Osteoblast (primary cell): ENCODE measurements at places on chromosomes 2 and 18. TPM values are rescaled to one million over a fixed set of nuclear protein-coding genes. Genes with fewer than 3 reads are reported as not detected.

- H3K27ac ChIP-seq, result no peak overlapping the region
- DNase-seq, result no peak
- no peak overlapping the region for H3K4me3 ChIP-seq
These were observed 211.6 kb downstream of the EN1 start for GRCh38 chr2:118635891-118636290.

DNA sequence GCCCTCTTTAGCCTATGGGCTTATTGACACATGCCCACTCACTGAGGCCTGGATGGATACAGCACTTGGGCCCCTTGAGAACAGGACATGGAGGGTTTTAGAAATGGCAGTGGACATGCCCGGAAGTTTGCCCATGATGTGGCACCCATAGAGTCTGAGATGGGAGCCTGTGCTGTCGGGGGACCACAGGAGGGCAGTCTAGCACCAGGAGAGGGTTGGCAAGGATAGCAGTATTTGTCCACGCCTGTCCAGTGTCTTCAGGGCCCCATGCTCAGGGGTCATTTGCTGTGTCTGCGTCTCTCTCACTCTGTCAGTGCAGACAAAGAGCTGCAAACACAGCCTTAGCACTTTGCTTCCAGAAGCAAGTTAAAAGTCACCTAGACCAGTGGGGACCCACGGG lies 48.7 kb downstream of the IL1RL2 start:
- H3K4me1 ChIP-seq, result peaks cover 16% of the 10 kb centered on the region
- no peaks in the 10 kb centered on the region for H3K27me3 ChIP-seq
- DNase-seq, result no peak
- no peak overlapping the region for H3K27ac ChIP-seq
- no peaks in the 10 kb centered on the region for H3K36me3 ChIP-seq

CNTNAP5 gene
- not detected in 2 replicates for total RNA-seq

DNA sequence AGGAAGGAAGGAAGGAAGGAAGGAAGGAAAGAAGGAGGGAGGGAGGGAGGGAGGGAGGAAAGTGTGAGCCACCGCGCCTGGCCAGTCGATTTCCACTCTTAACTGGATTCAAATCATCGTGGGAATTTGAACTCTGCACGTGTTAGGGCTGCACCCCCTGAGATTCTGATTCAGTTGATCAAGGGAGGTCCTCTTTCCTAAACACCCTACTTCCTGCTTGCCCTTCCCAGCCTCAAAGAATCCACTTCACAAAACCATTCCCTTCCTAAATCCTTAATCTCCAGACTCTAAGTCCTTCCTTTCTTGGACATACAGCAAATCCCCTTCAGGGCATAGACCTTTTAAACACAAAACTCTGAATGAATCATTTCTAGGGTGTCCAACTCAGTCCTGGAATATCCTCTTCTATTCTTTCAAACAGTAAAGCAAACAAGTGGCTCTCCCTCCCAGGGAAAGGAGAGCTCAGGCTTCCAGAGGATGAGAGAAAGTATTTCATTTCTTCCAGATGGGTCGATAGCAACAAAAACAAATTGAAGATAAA lies 68.2 kb upstream of the MBOAT2 start:
- no peak for DNase-seq
- no peaks in the 10 kb centered on the region for H3K4me1 ChIP-seq
- no peak overlapping the region for H3K27ac ChIP-seq
- H3K4me3 ChIP-seq, result no peak overlapping the region
- no peaks in the 10 kb centered on the region for H3K36me3 ChIP-seq
- H3K27me3 ChIP-seq, result no peaks in the 10 kb centered on the region

LIPG gene
- total RNA-seq, result 2.2 and 3.5 TPM in 2 replicates

PARD6G gene
- total RNA-seq, result 2.2 and 4.4 TPM in 2 replicates

DNA sequence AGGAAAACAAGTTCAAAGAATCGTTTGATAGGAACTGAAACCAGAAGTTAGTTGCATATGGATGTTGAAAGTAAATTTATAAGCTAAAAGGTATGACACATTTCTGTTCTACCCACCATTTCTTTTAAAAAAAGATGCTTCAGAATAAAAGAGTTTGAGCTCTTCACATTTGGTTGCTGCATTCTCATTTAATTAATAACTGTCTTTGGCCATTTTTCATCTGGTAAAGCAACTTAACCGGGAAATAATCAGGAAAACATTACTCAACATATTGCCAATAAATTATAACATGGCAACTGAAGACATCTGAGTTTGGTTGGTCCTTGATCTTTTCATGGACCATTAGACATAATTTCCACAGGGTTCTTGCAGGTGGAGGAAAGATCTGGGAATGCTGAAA lies 180.2 kb upstream of the TWIST2 start:
- peaks cover 11% of the 10 kb centered on the region for H3K27me3 ChIP-seq
- no peaks in the 10 kb centered on the region for H3K36me3 ChIP-seq
- H3K27ac ChIP-seq, result no peak overlapping the region
- H3K4me3 ChIP-seq, result no peak overlapping the region
- no peaks in the 10 kb centered on the region for H3K4me1 ChIP-seq

PLGLB1 gene
- 1.8 and 2.9 TPM in 2 replicates for total RNA-seq

RNF103 gene
- total RNA-seq, result 28.2 and 37.4 TPM in 2 replicates

REG1B gene
- total RNA-seq, result not detected in 2 replicates

DNA sequence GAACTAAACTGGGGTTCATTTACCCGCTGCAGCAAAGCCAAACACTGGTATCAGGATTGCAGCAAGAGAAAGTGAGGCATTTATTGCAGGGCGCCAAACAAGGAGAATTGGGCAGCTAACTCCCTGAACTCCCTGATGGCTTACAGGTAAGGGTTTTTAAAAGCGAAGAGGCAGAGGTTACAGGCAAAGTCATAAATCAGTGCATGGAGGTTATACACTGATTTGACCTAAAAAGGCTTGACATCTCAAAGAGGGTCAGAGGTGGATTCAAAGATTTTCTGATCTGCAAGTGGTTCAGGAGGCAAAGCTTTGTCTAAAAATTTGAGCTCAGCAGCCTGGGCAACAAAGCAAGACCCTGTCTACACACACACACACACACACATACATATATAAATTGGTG lies 102.8 kb upstream of the EPC2 start:
- no peaks in the 10 kb centered on the region for H3K36me3 ChIP-seq
- no peak overlapping the region for H3K4me3 ChIP-seq
- no peak overlapping the region for H3K27ac ChIP-seq
- H3K4me1 ChIP-seq, result no peaks in the 10 kb centered on the region

DNA sequence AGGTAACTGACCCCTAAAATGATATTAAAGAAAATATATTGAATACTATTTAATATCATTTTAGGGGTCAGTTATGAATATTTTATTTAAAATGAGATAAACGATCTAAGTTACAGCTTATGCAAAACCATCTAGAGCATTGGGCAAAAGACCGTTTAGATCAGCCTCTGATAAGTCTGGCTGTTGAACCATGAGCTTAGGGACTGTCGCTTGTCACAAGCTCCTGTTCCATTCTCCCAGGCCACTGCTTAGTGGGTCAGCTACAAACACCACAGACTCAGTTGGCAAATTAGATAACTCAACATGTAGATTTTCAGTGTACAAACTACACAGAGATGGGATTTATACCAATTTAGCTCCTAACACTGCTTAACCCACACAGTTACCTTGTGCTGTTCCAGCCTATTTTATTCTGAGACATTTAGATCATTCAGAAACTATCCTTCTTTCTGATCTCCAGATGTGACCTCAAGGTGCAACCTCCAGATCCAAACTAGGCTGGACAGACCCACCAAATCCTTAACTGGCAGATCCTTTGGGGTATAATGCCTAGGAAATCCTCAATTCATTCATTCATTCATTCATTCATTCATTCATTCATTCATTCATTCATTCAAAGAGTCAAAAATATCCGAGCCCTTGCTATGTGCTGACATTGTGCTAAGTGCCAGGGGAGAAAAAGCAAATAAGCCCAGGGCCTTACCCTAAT lies 82.8 kb downstream of the HRH4 start:
- DNase-seq, result no peak
- no peaks in the 10 kb centered on the region for H3K4me1 ChIP-seq
- H3K27me3 ChIP-seq, result peaks cover 7% of the 10 kb centered on the region
- H3K27ac ChIP-seq, result no peak overlapping the region
- H3K36me3 ChIP-seq, result no peaks in the 10 kb centered on the region
- no peak overlapping the region for H3K4me3 ChIP-seq
